MG63 (cell line): ENCODE measurements at places on chromosomes 5 and 9. TPM values are rescaled to one million over a fixed set of nuclear protein-coding genes. Genes with fewer than 3 reads are reported as not detected.

ST8SIA4 gene
- not detected in 2 replicates for total RNA-seq

WDR38 gene
- not detected in 2 replicates for total RNA-seq

FKBP15 gene
- 7.9 and 14.2 TPM in 2 replicates for total RNA-seq

TOR4A gene
- total RNA-seq, result 2.3 and 2.9 TPM in 2 replicates
